HS-27A (cell line): ENCODE measurements at places on chromosomes 12 and 14.

- DNase-seq = no peak
Observed at GRCh38 chr12:120406553-120406952, 31.4 kb upstream of the COX6A1 start.

DNA sequence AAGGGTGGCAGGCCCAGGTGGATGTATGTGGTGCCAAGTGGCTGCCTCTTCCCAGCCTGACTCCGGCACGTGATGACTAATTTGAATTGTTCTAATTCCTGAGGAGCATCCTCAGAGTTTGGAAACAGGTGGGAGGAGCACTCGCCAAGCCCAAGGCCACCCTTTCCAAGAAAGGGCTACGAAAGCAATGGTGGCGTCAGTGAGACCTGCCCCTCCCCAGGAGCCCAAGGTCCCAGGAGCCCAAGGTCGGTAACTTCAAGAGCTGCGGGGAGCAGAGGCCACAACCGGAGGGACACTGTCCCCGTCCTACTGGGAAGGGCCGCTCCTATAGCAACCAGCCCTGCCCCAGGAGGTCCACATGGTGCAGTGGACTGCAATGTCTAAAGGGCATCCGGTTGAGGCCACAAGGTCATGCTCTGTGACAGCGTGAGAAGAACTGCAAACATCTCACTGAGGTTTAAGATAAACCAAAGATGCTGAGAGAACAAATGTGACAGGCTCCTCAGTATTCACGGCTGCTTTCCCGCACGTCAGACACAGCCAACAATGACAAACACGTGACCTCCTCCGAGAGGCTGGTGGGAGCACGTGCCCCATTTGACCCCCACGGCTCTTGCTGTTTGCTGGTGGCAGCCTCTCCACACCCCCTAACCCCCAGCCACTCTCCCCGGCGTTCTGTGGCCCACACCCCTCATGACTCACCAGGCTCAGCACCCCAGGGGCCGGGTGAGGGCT lies 79.6 kb downstream of the ITPK1 start:
- peak; percentile 62 for DNase-seq

DNA sequence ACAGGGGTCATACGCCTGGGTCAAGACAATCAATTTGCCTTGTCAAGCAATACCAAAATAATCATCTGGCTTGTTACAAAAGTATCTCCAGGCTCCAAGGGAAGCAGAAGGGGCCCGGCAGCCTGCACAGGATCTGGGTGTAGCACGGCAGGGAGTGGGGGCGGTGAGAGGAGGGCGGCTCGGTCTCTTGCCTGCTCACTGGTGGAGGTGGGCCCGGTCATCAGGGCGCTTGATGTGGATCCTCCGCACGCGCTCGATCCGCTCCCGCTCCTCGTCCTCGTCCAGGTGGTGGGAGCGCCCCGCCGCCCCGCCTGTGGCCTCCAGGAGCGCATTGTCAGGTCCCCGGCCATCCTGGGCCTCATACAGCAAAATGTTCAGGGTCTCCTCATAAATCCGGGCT lies 25.7 kb downstream of the KCTD10 start:
- DNase-seq = no peak

DNA sequence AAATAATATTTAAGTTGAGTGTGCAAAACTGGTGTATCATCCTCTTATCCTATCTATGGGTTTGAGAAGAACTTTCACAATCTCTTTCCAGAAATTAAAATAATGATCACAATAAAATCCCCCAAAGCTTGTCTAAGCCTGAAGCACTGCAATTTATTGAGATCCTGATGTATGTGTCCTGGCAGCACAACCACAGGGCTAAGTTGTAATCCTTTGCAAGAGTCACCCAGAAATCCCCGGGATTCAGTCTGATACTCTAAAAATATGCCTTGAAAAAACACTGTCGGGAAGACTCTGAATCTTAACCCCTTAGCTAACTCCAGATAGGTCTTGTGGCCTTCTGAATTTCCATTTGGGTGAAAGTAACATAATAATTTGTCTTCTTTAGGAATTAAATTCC lies 40.3 kb upstream of the STXBP6 start:
- DNase-seq = no peak

DNA sequence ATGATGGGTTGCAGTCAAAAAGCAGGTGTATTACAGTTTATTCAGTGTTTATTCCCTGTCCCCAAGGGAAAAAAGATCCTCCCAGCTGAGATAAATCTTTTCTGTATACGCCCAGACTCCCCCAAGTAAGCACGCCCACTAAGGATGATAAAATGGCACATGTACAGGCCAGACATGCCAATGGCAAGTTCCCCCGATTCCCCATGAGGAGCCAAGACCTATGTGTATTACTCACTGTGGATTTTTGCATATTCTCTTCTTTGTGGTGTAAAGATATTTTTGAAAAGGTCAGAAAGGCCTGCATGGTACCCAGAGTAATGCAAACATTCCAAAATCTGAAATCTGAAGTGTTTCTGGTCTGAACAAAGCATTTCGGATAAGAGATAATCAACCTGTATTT lies 22.2 kb downstream of the NR2C1 start:
- no peak for DNase-seq

DNA sequence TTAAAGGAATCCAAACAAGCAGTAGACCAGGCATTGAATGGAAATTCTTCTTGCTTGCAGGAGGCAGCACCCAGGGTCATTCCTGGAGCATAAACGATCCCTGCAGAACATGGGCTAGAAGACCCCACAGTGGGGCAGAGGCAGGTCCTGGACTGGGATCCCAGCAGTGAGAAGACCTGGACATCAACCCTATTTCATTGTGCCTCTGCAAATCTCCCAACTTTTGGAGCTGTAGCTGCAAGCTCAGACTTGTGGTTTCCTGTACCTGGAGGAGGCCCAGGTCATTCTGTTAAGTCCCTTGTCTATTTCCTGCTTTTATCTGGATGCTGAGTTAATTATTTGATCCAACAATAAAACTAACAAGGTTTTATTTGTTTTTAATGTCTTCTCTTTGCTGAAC lies 61.7 kb downstream of the CALM1 start:
- no peak for DNase-seq

- DNase-seq = no peak
Observed at GRCh38 chr14:104266631-104267575, 128.5 kb downstream of the KIF26A start.

GRCh38 chr14:24613747-24614146 lies 4.3 kb upstream of the GZMH start:
- no peak for DNase-seq
